Camera-type eye (tissue), 1 donor: ENCODE measurements at places on chromosomes 1 and 21. TPM values are rescaled to one million over a fixed set of nuclear protein-coding genes. Genes with fewer than 3 reads are reported as not detected.

The DHRS3 gene
- 53.6 TPM for total RNA-seq

The OR2L5 gene
- total RNA-seq, result 0.44 TPM

The TTC3 gene
- total RNA-seq, result 691 TPM

The PALMD gene
- total RNA-seq, result 39.4 TPM
